ENCODE measurements at places on chromosomes 5 and 9. TPM values are rescaled to one million over a fixed set of nuclear protein-coding genes. Genes with fewer than 3 reads are reported as not detected.
A peak's percentile ranks its signal among the peaks of the same experiment; 100 is the strongest.

PCDHA7 gene
- total RNA-seq, result not detected

DNA sequence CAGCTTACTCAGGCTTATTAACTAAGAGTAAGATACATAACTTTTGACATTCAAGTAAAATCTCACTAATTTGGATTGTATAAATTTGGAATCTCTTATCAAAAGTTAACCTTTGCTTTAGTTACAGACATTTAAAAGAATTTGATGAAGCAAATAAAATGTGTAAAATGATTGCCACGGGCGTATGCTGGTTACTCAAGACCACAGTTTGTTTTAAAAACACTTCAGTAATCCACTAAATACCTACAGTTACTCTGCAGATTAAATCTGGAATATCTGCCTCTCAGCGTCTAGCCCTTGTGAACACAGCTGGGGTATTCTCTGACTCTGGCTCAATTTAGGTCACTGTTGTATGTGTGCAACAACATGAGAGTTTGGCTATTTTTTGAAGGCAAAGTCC is 143.8 kb downstream of the MCTP1 start:
- DNase-seq, result no peak

DNA sequence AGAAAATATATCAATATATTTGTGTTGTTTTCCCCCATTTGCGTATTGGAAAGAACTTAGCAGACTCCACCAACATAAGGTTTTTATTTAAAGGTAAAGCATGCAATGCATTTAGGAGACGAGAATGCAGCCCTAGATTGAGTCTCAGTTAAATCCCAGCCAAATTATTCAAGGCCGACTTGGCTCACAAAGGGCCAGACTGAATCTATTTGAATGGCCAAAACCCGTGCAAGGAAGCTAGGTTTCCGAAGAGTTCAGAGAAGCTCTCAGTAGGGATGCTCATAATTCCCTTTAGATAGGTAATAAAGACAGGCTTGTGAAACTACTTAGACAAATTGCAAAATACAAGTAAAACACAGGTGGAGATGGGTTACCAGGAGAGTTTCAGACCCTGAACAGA is 520.3 kb downstream of the CDH9 start:
- no peak for DNase-seq

- no peak for DNase-seq
Measured at GRCh38 chr5:67223211-67223610, 26.6 kb upstream of the CD180 start.

C9orf153 gene
- 0.38 TPM for total RNA-seq

- peak; percentile 69 for DNase-seq
Measured at GRCh38 chr9:136107155-136107952, 11.3 kb downstream of the TMEM250 start.

GRCh38 chr5:176134529-176135223 is 103.5 kb upstream of the SIMC1 start:
- DNase-seq, result no peak

- no peak for DNase-seq
Measured at GRCh38 chr5:74450095-74450494, 190.4 kb downstream of the ENC1 start.

GFI1B gene
- total RNA-seq, result not detected

All from activated naive CD8-positive, alpha-beta T cell treated with anti-CD3 and anti-CD28 coated beads for 36 hours (primary cell).